SHP77 treated with DMSO at 0.1 percent for 48 hours (cell line): ENCODE measurements at places on chromosomes 2 and 18.

DNA sequence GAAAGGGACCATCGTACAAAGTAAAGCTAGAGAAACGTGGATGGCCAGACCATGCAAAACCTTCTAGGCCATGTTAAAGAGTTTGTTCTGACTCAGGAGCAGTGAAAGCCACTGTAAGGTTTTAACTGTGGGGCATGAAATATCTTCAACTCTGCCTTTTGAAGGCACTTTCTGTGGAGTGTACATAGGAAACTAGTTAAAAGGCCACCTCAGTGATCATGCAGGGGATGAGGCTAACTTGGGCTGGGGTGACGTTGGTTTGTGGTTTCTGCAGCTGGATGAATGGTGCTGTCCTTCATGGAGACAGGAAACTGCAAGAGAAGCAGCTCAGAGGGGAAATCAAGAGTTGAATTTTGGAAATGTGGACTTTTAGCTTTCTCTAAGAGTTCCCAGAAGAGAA, 190.7 kb downstream of the CDCA7 start:
- DNase-seq, result no peak

GRCh38 chr2:99648906-99649789, 159.3 kb upstream of the REV1 start:
- DNase-seq, result no peak

DNA sequence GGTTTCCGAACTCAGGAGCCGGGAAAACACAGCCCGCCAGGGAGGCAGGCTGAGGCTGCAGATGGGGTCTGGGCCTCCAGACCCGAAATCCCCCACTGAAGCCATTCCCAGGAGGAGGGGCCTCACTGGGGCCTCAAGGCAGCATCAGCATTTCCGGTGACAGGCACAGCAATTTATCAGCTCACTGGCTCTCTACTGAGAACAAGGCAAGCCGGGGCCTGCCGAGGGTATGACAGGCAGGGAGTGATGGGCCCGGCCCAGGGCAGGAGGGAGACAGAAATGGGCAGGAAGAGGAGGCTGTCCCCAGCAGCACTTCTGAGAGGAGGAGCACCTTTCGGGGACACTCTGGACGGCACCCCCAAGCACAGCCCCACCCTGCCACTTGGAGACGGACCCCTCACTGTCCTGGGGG, 12.5 kb downstream of the SDC1 start:
- no peak for DNase-seq

DNA sequence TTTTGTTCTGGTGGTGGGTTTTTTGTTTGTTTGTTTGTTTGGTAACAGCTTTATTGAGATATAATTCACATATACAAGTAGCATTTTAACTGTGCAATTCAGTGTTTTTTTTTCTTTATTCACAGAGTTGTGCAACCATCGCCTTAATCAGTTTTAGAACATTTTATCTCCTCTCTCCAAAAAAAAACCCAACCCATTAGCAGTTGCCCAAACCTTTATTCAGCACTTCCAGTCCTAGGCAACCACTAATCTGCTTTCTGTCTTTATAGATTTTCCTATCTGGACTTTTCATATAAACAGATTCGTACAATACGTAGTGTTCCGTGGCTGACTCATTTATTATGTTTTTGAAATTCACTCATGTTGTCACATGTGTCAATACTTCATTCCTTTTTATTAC, 38.7 kb downstream of the CCDC138 start:
- DNase-seq, result no peak

DNA sequence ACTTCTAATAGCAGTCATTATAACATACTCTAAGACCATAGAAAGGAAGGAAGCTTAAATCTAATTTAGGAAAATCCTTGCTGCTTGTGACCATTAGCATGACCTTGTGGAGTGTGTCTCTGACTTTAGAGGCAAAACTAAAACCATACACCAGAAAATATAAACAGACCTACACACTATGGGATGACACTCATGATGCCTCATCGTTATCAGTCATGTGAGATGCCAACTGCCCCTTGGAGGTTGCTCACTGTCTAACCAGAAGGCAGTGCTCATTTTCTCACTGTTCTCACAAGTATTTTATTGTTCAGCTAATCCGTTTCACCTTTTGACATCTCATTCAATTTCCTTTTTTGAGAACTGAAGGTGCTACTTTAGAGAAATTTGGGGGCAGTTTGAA, 376.9 kb downstream of the RND3 start:
- no peak for DNase-seq

DNA sequence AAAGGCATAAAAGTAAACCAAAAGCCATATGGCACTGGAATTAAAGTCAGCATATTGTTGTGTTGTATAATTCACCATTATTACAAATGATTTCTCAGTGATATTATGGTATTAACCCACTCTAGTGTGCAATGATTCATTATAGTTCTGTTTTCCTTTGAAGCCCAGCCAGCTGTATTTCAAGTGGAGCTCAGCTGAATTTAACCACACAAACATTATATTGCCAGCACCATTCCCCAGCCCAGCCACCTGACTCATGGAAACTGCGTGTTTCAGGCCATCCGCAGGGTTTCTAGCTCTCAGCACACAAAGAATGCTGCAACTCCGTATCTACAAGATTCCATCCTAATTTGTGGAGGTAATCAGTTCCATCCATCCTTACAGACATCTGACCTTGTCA, 166.8 kb upstream of the CHAC2 start:
- DNase-seq, result peak; percentile 93

DNA sequence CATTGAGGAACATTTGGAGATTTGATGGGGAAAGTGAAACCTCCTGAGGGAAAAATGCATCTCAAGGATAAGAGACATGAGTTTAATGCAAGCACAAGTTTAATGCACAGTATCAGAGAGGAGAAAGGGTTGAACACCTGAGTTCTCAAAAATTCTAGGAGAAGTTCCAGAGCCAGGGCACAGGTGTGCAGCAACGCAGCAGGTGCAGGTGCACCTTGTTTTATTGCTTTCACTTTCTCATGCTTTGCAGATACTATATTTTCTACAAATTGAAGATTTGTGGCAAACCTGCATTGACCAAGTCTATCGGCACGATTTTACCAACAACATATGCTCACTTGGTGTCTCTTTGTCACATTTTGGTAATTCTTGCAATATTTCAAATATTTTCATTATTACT, 267.6 kb upstream of the HNRNPA3 start:
- DNase-seq, result no peak

DNA sequence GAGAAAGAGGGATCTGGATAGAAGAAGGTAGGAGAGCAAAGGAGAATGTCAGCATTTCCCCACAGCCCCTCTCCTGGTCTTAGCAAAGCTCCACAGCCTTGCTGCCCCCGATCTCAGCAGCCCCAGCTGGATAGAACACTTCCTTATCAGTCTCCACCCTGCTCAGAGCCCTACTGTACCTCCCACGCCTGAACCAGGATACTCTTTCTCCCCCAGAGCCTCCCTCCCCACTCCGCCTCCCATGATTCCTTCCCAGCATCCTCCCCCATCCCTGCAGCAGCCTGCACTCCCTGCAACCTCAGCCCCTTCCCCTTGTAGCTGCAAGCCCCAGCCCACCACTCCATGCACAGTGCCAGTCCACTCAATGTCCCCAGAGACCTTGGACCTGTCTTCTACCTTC, 25.8 kb downstream of the PLB1 start:
- no peak for DNase-seq

GRCh38 chr2:38700881-38701458, 35.1 kb downstream of the GALM start:
- no peak for DNase-seq

DNA sequence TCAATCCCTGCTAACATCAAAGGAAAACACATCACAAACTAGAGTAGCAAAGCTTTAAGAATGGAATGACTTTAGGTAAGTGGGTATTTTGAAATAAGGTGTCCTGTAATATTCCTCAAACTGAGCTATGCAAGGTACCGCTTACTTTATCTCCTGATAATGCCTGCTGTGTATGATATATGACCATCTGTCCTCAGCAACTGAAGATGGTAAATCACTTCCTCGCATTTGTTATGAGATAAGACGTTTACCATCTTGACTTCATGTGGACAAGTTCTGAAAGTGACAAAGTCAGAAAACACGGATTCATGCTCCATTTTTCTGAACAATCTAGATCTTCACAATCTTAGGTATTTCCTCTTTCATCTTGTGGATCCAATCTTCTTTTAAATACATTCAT, 49.3 kb upstream of the PTPRM start:
- DNase-seq, result no peak

GRCh38 chr2:74671479-74671878, 17.4 kb downstream of the SEMA4F start:
- no peak for DNase-seq

DNA sequence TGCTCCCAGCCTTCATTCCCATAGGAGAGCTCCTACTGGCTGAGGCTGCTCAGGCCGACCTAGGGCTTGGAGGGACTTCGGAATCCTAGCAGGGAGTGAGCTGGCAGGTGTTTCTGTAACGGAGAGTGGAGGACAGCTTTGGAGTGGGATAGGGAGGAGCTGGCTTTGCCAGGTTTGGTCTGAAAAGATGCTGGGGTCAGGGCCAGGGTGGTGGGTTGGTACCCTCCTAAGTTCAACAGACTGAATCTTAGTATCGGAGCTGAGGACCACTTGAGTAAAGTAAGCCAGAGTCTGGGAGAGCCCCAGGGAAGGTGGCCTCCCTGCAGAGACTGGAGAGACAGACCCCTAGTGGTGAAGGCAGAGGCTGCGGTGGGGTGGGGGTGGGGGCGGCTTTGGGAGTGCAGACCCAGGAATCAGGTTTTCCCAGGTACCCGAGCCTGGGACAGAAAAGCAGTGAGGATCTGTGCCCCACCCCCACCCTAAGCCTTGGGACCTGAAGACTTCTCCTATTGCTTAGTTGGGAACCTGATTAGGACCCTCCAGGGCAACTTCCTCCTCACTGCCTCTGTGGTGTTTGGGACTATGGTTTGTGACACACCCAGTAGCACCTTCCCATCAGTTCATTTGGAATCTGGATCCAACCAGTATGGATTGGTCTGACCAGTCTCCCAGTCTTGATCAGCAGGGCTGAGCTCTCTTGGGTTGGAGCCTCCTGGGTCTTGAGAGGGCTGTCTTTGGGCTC, 3.0 kb downstream of the CNNM4 start:
- DNase-seq, result no peak

DNA sequence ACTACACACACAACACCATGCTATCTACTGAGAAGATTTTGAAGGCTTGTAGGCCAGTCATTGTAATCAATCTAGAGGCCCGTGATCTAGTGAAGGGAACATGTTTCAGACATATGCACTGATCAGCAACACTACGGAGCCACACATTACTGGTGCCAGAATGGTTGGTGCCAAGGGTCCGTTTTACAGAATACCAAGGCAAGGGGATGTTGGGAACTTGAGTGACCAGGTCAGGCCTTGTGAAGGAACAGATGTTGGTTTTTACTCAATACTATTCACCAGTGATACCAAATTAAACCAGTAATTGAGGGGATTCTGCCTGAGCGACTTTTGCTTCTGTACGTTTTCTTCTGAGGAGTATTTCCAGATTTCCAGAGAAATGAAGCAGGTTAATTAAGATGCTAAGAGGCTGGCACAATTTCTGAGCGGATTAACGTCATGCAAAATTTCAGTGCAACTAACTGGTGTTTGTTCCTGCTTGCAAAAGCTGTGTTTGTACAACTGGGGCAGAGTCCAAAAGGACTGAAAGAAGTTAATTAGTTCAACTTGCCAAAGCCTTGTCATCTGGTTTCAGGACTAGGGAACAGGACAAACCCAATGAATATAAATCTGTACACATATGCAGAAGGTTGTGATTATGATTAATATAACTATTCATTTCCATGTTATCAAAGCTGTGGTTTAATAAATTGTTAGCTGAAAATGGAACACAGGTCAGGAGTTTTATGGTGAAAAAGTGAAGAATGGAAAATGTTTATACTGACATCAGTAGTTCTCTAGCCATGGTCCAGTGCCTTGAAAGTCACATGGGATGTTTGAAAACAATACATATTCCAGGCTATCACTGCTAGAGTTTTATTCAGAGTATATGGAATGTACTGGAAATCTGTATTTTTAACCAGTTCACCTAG, 432.1 kb upstream of the DCC start:
- DNase-seq, result no peak
